ENCODE measurements at places on chromosomes 1 and 21.

- no peak for DNase-seq
Measured at GRCh38 chr1:48016515-48016914, 19.3 kb upstream of the TRABD2B start.

DNA sequence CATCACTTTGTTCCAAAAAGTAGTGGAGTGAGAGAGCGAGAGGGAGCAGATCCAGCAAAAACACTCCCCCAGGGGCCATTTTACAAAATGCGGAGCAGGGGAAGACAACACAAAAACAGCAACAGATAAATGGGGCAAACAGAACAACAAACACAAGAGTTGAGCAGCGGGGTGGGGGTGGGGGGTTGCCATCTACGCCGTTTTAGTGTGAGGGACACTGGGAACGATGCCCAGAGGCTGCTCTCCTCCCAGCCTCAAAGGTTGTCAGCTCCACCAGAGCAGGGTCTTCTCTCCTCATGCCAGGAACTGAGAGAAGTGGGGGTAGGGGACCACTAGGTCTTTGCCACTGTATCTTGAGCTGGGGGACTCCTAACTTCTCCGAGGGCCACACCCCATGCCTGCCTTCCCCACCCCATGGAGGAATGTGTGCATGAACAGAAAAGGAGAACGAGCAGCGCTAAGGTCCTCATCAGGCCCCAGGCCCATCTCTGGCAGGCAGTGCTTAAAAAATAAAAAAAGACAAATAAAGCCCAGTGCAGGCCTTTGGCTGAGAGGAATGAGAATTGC is 1.3 kb upstream of the PBXIP1 start:
- no peak for DNase-seq

- DNase-seq = no peak
Measured at GRCh38 chr21:21151231-21151630, 153.0 kb downstream of the NCAM2 start.

GRCh38 chr1:156842618-156843300 is 16.2 kb downstream of the INSRR start:
- DNase-seq = no peak

DNA sequence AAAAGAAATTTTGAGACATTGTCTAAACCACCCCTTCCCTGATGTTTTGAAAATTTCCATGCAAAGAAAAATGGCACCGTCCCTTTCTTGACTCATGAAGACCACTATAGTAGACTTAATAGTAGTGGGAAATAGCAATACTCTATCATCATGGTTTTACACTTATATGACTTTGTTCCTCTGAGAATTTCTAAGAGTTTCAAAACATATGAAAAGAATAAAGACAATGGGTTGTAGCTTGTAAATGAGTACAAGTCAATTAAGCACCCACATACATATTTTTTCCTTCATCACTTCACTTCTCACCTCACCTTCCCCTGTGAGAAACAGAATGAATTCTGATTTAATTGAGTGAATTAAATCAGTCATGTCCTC is 151.7 kb downstream of the LYPLAL1 start:
- no peak for DNase-seq

GRCh38 chr1:179015396-179015795 is 10.3 kb upstream of the FAM20B start:
- DNase-seq = no peak

- no peak for DNase-seq
Measured at GRCh38 chr1:31054958-31055481, 10.5 kb downstream of the PUM1 start.

- DNase-seq = peak; percentile 77
Measured at GRCh38 chr1:206050655-206051235, 2.2 kb upstream of the RHEX start.

DNA sequence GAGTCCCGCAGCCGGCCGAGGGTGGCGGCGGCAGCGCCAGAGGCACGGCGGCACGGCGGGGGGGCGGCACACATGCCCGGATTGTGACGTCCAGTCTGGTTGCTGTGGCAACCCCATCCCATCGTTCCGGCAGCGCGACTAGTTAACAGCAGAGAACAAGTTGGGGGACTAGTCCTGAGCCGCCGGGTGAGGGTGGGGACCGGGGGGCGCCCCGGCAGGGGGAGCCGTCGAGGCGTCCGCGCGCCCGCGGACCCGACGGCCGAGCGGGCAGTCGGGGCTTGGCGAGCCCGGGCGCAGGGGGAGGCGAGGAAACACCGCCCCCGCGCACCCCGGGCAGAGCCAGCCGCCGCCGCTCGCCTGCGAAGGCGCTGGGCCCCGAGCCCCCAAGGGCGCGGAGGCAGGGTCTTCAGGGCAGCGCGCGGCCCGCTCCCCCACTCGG is at the start of gene CHD5:
Gene CHD5 (minus strand): TSS at position 54 of the 439 bp plus-strand sequence. CDS start 298 bp downstream, outside the sequence.
- no peak for DNase-seq

DNA sequence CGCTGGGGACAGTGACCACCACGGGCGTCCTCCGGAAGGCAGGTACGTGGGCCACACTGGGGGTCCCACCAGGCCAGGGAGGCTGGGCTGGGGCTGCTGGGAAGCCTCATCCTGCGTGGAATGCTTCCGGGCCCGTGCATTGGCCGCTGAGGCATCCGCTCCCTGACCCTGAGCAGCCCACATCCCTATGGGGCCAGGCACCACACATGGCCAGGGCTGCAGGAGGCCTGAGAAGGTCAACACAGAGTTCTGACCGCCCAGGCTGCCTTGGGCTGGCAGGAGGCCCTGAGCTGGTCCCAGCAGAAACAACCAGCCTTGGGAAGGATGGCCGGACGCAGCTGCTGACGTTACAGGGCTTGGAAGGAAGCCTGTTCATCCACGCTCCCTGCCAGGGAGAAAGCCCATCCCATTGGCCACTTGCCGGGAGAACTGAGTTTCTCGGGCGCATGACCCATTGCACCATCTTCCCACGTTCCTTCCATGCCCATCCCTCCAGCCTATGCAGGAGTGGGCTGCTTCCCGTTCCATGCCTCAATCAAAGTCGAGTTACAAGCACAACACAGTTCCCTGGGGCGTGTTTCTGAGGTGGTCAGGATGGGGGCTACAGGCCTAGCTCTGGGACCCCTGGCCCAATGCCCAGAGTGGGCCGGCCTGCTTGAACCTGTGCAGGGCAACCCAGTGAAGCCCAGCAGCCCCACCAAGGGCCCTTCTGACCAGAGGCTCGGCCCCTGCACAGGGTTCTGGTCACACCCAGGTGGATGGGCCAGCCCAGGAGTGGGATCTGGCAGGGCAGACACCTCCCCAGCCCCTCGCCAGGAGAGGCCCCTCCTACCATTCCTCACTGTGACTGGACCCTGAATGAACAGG is 31.7 kb downstream of the TRIM11 start:
- no peak for DNase-seq

DNA sequence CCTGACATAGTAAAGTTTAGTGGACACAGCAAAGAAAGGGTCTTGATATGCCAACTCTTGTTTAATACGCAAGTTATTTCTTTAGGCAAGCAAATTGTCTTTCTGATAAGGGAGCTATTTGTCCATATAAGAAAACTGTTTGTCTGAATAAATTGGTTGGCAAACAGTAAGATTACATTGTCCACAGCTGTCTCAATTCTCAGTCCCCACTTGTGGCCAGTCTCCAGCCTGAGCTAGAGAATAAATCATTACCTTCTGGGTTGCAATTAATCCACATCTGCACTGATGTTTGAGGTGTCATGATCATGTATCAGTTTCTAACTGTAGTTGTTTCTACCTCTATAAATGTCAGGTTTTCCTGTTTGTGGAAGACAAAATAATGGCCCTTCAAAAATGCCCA is 60.0 kb upstream of the TNR start:
- no peak for DNase-seq

- no peak for DNase-seq
Measured at GRCh38 chr1:41791667-41792484, 126.8 kb downstream of the HIVEP3 start.

- no peak for DNase-seq
Measured at GRCh38 chr1:69982992-69983391, 222.4 kb downstream of the LRRC40 start.

- no peak for DNase-seq
Measured at GRCh38 chr21:44489962-44490361, 34.7 kb downstream of the LRRC3 start.

Measured in activated naive CD4-positive, alpha-beta T cell treated with anti-CD3 and anti-CD28 coated beads, Interleukin-2, amount 50 U/mL, for 72 hours (primary cell).